Astrocyte (in vitro differentiated cells and primary cell): ENCODE measurements at places on chromosomes 4 and X. TPM values are rescaled to one million over a fixed set of nuclear protein-coding genes. Genes with fewer than 3 reads are reported as not detected.

- peak; percentile 92 for DNase-seq
- peak overlapping the region; percentile 62 for H3K27ac ChIP-seq
- no peaks in the 10 kb centered on the region for H3K27me3 ChIP-seq
- H3K4me3 ChIP-seq = no peak overlapping the region
Observed at GRCh38 chr4:176988226-176988625, 195.5 kb upstream of the VEGFC start.

DNA sequence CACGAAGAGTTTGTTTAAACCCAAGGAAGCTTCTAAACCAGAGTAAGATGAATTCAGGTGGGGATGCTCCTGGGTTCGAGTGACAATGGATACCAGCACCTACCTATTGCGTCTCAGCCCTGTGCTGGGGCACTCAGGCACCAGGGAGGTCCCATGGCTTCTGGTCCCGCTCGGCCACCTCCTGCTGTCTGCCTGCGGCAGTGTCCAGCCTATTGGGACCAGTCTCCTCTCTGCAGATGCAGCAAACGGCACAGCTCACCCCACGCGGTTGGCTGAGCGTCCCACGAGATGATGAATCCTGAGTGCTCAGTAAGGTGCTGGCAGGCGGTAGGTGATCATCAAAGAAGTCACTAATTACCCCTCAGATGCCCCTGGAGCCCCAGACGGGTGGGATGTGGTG lies 75.2 kb downstream of the ACOX3 start:
- no peak overlapping the region for H3K4me3 ChIP-seq
- H3K4me1 ChIP-seq = peaks cover 4% of the 10 kb centered on the region
- H3K27ac ChIP-seq = no peak overlapping the region
- no peak for DNase-seq
- no peaks in the 10 kb centered on the region for H3K36me3 ChIP-seq

The RAB41 gene
- total RNA-seq = not detected in 2 replicates

GRCh38 chr4:61628727-61629126 lies 428.6 kb downstream of the ADGRL3 start:
- H3K27me3 ChIP-seq = no peaks in the 10 kb centered on the region
- H3K4me1 ChIP-seq = no peaks in the 10 kb centered on the region
- DNase-seq = no peak
- no peak overlapping the region for H3K27ac ChIP-seq
- no peak overlapping the region for H3K4me3 ChIP-seq

The XAGE1A gene
- total RNA-seq = not detected in 2 replicates

- H3K4me1 ChIP-seq = peaks cover 4% of the 10 kb centered on the region
- no peak overlapping the region for H3K4me3 ChIP-seq
- peak; percentile 88 for DNase-seq
- peak overlapping the region; percentile 50 for H3K27ac ChIP-seq
- no peaks in the 10 kb centered on the region for H3K36me3 ChIP-seq
Observed at GRCh38 chrX:24341795-24342194, 18.6 kb upstream of the SUPT20HL1 start.

The IGSF1 gene
- 2.5 and 3.5 TPM in 2 replicates for total RNA-seq

GRCh38 chrX:13690836-13691235 lies 1.9 kb downstream of the RAB9A start:
- peak overlapping the region; percentile 94 for H3K4me3 ChIP-seq
- H3K36me3 ChIP-seq = no peaks in the 10 kb centered on the region
- H3K27me3 ChIP-seq = no peaks in the 10 kb centered on the region
- no peak overlapping the region for H3K27ac ChIP-seq
- no peak for DNase-seq
- peaks cover 26% of the 10 kb centered on the region for H3K4me1 ChIP-seq

The CCDC149 gene
- total RNA-seq = 10.2 and 13.8 TPM in 2 replicates

DNA sequence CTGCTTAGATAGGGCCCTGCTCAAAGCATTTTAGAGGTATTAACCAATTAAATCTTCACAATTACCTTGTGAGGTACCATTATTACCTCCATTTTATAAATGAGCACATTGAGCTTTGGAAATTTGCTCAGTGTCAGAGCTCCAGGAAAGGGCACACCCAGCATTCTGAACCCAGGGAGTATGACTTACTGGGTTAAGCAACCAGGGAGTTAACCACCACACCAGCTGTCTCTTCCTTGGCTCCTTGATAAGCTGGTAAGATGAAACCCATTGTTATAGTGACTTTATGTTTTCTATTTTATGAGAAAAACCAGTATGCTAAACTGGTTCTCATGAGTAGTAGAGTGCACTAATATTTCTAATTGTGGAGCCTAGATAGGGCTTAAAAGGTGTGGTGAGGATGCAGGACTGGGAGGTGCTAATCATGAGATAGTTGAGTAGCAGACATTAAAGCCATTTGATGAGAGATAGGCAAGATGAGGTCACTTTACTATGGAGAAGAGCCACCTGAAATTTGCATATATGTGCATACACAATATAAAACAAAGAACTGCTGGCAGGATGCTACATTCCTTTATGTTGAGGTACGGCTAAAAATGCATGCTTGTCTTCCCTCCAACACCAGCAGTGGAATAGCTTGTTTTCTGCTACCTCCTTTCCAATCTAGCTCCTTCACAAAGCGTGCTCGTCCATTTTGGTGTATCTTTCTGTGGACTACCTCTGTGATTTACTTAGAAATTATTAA lies 556.1 kb downstream of the SPRY1 start:
- H3K4me1 ChIP-seq = no peaks in the 10 kb centered on the region
- peak; percentile 60 for DNase-seq
- H3K27me3 ChIP-seq = no peaks in the 10 kb centered on the region

DNA sequence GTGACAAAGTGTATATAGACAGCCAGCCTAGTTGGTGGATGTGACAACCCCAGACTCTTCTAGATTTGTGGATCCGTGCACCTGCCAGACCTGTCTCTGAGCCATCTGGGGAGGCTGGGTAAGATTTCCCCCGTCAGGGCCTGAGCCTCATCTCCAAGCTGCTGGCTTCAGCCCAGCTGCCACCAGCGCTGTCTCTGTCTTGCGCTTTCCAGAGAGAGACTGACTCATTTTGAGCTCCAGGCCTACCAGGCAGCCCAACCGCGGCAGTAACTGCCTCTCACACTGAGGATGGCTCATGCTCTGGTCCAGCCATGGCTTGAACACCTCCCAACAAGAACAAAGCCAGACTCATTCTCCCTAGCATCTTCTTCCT lies 26.4 kb downstream of the NOP14 start:
- peak overlapping the region; percentile 0 for H3K4me3 ChIP-seq
- DNase-seq = peak; percentile 76
- peaks cover 43% of the 10 kb centered on the region for H3K4me1 ChIP-seq
- peak overlapping the region; percentile 74 for H3K27ac ChIP-seq
- peaks cover 25% of the 10 kb centered on the region for H3K36me3 ChIP-seq

The DKK2 gene
- 2.1 and 3.3 TPM in 2 replicates for total RNA-seq

The MGARP gene
- 0.36 and 0.45 TPM in 2 replicates for total RNA-seq

The GALNT7 gene
- total RNA-seq = 97.6 and 98.5 TPM in 2 replicates

The CYBB gene
- not detected in 2 replicates for total RNA-seq

DNA sequence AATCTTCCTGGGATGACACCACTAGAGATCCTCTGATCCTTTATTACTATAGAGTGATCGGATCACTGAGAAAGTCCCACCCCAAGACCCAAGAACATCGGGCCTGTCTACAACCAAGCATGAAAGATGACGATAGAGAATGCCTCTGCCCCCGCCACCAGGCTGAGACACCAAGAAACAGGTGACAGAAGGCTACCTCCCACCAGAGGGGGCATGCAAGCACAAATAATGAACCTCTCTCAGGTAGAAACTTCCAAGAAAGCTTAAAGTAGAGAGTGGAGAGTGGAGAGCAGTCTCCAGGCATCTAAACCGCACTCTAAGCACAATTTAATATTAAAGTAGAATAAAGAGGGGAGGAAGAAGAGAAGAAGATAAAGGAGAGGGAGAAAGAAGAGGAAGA lies 402.6 kb downstream of the INPP4B start:
- no peaks in the 10 kb centered on the region for H3K4me1 ChIP-seq
- no peaks in the 10 kb centered on the region for H3K36me3 ChIP-seq
- no peak for DNase-seq
- H3K27me3 ChIP-seq = no peaks in the 10 kb centered on the region
- no peak overlapping the region for H3K4me3 ChIP-seq
- no peak overlapping the region for H3K27ac ChIP-seq

DNA sequence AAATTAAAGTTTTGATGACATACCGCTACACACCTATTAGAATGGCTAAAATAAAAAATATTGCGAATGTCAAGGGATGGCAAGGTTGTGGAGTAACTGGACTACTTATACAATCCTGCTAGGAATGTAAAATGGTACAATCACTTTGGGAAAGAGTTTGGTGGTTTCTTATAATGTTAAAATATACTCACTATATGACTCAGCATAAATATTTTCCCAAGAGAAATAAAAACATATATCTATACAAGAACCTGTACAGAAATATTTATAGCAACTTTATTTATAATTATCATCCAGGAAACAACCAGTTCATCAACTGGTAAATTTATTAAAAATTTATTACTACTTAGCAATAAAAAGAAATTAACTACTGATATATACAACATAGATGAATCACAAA lies 89.7 kb downstream of the SLC10A7 start:
- H3K27ac ChIP-seq = no peak overlapping the region
- H3K27me3 ChIP-seq = no peaks in the 10 kb centered on the region
- H3K4me1 ChIP-seq = no peaks in the 10 kb centered on the region
- no peak overlapping the region for H3K4me3 ChIP-seq

The NKRF gene
- total RNA-seq = 10.8 and 11.6 TPM in 2 replicates

The RAB39B gene
- 1.5 and 2.0 TPM in 2 replicates for total RNA-seq

DNA sequence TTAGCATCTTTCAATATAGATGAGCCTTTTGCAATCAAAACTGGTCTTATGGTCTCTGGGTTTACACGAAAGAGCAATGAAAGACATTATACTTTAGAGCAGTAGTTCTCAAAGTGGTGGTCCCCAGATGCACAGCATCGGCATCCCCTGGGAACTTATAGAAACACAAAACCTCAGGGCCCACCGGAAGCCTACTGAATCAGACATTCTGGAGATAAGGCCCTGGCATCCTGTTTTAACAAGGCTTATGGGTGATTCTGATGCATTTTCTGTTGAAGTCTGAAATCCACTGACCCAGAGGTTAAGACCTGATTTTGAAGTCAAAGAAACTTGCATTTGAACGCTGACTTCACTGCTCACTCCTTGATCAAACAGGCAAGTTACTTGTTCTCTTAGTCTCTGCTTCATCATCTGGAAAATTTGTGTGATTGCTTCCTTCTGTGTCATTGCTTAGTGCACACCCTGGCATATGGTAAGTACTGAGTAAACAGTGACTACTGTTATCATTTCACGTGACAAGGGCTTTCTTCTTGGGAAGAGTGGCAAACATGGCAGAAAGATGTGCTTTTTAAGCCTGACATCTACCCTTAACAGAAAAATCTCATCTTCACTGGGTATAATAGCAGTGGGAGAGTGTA lies 14.5 kb downstream of the CHRNA9 start:
- no peaks in the 10 kb centered on the region for H3K27me3 ChIP-seq
- H3K4me3 ChIP-seq = no peak overlapping the region
- DNase-seq = peak; percentile 67
- H3K27ac ChIP-seq = peak overlapping the region; percentile 36

- H3K4me1 ChIP-seq = no peaks in the 10 kb centered on the region
- peaks cover 22% of the 10 kb centered on the region for H3K36me3 ChIP-seq
- no peak overlapping the region for H3K27ac ChIP-seq
- H3K4me3 ChIP-seq = no peak overlapping the region
- no peak for DNase-seq
Observed at GRCh38 chr4:94221916-94222315, 14.3 kb downstream of the SMARCAD1 start.

The OTC gene
- total RNA-seq = not detected in 2 replicates

- no peaks in the 10 kb centered on the region for H3K36me3 ChIP-seq
- H3K27me3 ChIP-seq = no peaks in the 10 kb centered on the region
- H3K4me3 ChIP-seq = no peak overlapping the region
- no peak overlapping the region for H3K27ac ChIP-seq
- no peaks in the 10 kb centered on the region for H3K4me1 ChIP-seq
Observed at GRCh38 chr4:70946939-70947338, 44.8 kb downstream of the MOB1B start.

The ZNF157 gene
- total RNA-seq = 0.17 and 0.54 TPM in 2 replicates

The PRRG1 gene
- 33.0 and 33.7 TPM in 2 replicates for total RNA-seq

DNA sequence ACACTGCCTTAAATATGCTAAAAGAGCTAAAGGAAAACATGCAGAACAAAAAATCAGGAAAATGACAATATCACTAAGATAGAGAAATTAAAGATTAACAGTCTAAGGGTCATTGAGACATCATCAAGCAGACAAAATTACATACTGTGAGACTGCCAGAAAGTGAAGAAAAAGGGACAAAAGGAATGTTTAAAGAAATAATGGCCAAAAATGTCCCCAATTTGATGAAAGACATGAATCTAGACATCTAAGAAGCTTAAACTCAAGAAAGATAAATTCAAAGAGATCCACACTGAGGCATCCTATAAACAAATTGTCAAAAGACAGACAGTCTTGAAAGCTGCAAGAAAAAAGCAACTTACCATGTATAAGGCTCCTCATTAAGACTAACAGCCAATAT lies 63.7 kb downstream of the OPHN1 start:
- H3K4me3 ChIP-seq = no peak overlapping the region
- H3K4me1 ChIP-seq = no peaks in the 10 kb centered on the region
- no peak overlapping the region for H3K27ac ChIP-seq
- H3K36me3 ChIP-seq = no peaks in the 10 kb centered on the region
- H3K27me3 ChIP-seq = no peaks in the 10 kb centered on the region

GRCh38 chrX:134936542-134936941 lies 54.2 kb upstream of the SMIM10 start:
- H3K4me3 ChIP-seq = no peak overlapping the region
- peaks cover 30% of the 10 kb centered on the region for H3K4me1 ChIP-seq
- peak overlapping the region; percentile 81 for H3K27ac ChIP-seq
- H3K36me3 ChIP-seq = no peaks in the 10 kb centered on the region
- H3K27me3 ChIP-seq = no peaks in the 10 kb centered on the region

- H3K4me3 ChIP-seq = no peak overlapping the region
- H3K36me3 ChIP-seq = no peaks in the 10 kb centered on the region
- DNase-seq = peak; percentile 14
- no peaks in the 10 kb centered on the region for H3K27me3 ChIP-seq
- H3K27ac ChIP-seq = no peak overlapping the region
- no peaks in the 10 kb centered on the region for H3K4me1 ChIP-seq
Observed at GRCh38 chr4:21512353-21512752, 436.2 kb downstream of the KCNIP4 start.

The JAKMIP1 gene
- 0.50 and 0.79 TPM in 2 replicates for total RNA-seq

DNA sequence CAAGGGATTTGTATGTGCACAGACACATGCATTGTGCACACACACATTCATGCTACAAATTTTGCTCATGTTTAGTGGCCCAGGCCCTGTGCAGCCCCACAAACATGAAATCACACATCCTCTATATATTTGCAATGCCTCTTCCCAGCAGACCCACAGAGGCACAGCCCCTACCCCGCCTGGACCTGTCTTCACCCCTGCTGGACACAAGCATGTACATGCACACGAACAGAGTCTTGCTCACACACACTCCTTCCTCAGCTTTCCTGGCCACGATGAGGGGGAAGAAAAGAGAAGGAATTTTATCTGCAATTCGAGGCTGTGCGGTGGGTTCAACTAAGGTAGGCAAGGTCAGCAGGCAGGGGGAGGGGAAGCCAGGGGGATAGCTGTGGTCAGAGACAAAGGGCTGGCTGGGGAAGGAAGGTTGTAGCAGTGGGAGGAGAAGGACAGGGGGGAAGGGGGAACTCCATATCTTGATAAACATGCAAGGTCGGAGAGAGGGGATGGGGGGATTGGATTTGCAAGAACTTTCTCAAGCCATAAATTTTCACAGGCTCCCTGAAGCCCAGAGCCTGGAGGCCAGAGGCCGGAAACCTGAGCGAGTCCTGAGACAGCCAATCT lies 156.4 kb downstream of the EFNB1 start:
- H3K27ac ChIP-seq = no peak overlapping the region
- no peak for DNase-seq
